Colonic mucosa (tissue), 4 donors: ENCODE measurements at places on chromosomes 12 and 14.

GRCh38 chr12:122336015-122336946 is 70.0 kb upstream of the VPS33A start:
- DNase-seq, result no peak

GRCh38 chr12:501722-502447 is 42.1 kb downstream of the B4GALNT3 start:
- DNase-seq, result no peak

GRCh38 chr14:22841769-22842168 is 5.4 kb downstream of the MMP14 start:
- no peak for DNase-seq

GRCh38 chr12:90368081-90368480 is 586.9 kb downstream of the CCER1 start:
- no peak for DNase-seq

GRCh38 chr12:132629330-132629729 is 10.8 kb downstream of the P2RX2 start:
- no peak for DNase-seq
